ENCODE measurements at places on chromosomes 7 and 10. TPM values are rescaled to one million over a fixed set of nuclear protein-coding genes. Genes with fewer than 3 reads are reported as not detected.

TAS2R41 gene
- not detected for polyA plus RNA-seq

LRRD1 gene
- 0.42 TPM for polyA plus RNA-seq

DNA sequence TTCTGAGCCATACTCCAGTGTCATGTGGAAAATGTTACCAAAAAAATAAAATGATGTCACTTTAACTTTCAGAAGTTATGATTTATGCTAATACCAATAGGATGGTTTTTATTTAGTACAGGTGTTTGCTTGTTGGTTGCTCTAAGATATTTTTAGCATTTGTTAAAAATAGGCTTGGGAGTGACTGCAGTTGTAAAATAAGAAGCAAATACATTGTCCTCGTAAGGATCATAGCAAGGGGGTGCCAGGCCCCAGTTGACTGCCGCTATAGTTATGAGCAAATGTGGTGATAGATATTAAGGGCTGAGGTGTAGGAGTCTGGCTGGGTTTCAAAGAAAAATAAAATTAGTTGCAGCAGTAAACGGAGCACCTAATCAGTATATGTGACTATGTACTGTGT lies 354.4 kb upstream of the BMPER start:
- DNase-seq = no peak

CCDC172 gene
- not detected for polyA plus RNA-seq

DNA sequence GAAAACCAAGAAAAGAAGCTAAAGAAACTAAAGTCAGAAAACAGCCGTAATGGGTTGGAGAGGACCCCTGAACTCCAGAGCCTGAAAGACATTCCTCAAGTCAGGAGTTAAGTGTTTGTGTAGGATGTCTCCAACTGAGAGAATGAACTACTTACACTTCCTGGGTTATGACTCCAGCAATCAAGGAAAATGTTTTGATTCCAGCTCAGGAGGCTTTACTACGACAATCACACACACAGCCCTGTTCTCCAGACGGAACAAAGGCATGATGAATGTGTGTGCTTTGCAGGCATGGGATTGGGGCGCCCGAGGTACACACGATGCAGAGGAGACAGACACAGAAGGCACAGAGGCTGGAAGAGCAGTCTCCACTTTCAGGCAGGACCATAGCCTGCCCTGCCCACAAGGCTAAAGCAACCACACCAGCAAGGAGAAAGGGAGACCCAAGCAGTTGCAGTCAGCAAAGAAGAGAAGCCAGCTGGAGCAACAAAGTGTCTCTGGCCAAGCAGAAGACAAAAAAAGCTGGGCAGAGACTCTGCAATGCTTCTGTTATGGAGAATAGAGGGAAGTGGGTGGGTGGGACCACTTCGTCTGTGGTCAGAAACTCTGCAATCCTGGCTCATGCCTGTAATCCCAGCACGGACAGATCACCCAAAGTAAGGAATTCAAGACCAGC lies 89.1 kb downstream of the GRB10 start:
- DNase-seq = no peak

TET1 gene
- polyA plus RNA-seq = 19.7 TPM

DNA sequence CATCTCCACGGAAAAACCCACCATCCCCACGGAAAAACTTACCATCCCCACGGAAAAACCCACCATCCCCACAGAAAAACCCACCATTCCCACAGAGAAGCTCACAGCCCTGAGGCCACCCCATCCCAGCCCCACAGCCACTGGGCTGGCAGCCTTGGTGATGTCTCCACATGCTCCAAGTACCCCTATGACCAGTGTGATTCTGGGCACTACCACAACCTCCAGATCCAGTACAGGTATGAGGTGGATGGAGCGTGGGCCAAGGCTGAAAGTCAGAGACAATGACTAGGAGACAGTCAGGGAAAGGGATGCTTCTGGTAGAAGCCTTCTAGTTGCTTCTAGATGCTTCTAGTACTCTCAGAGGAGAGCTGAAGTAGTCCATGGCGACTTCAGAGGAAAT lies 19.6 kb downstream of the ZAN start:
- DNase-seq = no peak

KLHDC10 gene
- polyA plus RNA-seq = 29.2 TPM

- no peak for DNase-seq
Observed at GRCh38 chr7:141288626-141289025, 214.8 kb downstream of the TMEM178B start.

GRCh38 chr7:22631730-22632129 lies 95.3 kb upstream of the IL6 start:
- DNase-seq = no peak

CPN1 gene
- polyA plus RNA-seq = not detected

DNA sequence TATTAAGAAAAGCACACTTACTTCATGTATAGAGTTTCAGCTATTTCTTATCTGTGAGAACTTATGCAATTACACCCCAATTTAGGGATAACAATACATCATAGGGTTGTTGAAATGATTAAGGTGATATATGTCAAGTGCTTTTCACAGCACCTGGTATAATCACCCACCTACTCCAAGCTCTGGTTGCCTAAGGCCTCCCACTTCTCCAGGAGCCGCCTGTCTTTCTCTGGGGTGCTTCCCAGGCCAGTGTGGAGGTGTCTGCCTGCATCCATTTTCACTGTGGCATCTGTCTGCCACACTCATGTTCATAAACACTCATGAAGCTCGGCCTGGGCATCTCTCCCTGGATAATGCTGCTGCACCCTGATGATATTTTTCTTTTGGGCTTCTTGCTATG lies 250.3 kb downstream of the STK31 start:
- no peak for DNase-seq

ZNF789 gene
- polyA plus RNA-seq = 40.8 TPM

MOGAT3 gene
- 0.07 TPM for polyA plus RNA-seq

GRCh38 chr10:126342680-126343079 lies 45.6 kb downstream of the ADAM12 start:
- no peak for DNase-seq

SDHAF3 gene
- 34.3 TPM for polyA plus RNA-seq

GRCh38 chr10:97682042-97682441 lies 5.0 kb downstream of the AVPI1 start:
- DNase-seq = no peak

ERVW-1 gene
- 2.4 TPM for polyA plus RNA-seq

DNA sequence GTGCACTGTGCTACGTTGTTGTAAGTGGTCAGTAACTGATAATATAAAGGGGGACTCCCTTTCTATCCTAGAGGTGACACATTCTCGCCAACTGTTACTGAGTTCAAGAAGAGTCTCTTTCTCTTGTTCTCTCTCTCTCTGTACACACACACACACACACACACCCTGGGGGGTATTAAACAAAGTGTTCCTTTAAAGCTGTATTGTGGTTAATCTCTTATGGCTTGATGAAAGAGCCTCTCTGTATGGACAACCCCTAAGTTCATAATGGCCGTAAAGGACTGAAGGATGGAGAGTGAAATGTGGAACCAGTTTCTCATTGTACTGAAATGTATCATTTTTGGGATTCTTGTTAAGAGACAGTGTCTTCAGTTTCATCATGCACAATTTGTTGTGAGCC lies 145.2 kb upstream of the BMPER start:
- no peak for DNase-seq

- no peak for DNase-seq
Observed at GRCh38 chr10:85781404-85781803, 585.2 kb downstream of the GRID1 start.
